ENCODE measurements at places on chromosomes 2 and 18. TPM values are rescaled to one million over a fixed set of nuclear protein-coding genes. Genes with fewer than 3 reads are reported as not detected.
A peak's percentile ranks its signal among the peaks of the same experiment; 100 is the strongest.

DNA sequence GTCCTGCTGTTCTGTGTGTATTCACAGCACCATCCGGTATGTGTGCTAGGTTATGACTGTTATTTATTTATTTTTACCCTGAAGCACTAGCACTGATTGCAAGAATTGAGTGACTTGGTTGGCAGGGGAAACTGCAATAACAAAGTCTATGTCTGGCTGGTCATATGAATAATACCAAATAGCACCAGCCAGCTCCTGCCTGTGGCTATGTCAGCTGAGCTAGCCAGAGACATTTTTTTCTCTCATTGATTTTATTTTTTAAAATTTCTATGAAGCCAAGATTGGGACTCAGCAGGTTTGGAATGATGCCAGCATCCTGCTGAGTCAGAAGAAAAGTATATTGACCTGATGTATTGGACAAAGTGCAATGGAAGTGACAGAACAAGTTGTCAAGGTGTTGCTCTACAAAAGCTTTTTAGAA is 188.5 kb upstream of the CDH2 start:
- H3K4me1 ChIP-seq: no peaks in the 10 kb centered on the region
- H3K27ac ChIP-seq: no peak overlapping the region
- H3K4me3 ChIP-seq: no peak overlapping the region

DNA sequence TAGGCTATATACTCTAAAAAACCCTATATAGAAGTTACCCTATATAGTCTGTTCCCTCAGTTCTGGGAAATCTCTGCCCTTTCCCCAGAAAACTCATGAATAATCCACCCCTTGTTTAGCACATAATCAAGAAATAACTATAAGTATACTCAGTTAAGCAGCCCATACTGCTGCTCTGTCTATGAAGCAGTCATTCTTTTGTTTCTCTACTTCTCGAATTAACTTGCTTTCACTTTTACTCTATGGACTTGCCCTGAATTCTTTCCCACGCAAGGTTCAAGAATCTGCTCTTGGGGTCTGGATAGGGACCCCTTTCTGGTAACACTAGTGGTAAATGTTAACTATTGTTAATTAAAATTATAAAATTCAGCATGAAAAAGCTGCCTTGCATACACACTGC is 17.4 kb upstream of the AP1S3 start:
- no peaks in the 10 kb centered on the region for H3K27me3 ChIP-seq
- H3K27ac ChIP-seq: no peak overlapping the region
- no peak for DNase-seq

DNA sequence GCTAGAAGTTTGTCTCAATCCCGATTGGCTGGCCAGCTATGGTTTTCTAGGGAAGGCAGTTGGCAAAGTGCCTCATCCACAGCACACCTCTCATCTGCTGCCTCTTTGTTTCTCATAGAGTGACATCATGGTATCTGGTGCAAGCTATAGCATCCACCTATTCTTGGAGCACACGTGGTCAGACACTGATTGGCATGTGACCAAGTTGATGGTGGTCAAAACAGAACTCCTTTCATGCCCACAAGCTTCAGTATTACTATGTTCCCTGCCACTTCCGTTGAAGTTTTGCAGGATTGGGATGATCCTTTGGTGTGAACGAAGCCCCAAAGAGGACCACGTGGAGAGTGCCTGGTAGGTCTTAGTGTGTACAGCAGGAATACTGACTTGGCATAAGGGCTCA is 28.8 kb downstream of the TTC32 start:
- H3K4me1 ChIP-seq: peaks cover 6% of the 10 kb centered on the region
- H3K27me3 ChIP-seq: peaks cover 3% of the 10 kb centered on the region
- H3K27ac ChIP-seq: no peak overlapping the region
- H3K4me3 ChIP-seq: no peak overlapping the region
- H3K36me3 ChIP-seq: no peaks in the 10 kb centered on the region

DNA sequence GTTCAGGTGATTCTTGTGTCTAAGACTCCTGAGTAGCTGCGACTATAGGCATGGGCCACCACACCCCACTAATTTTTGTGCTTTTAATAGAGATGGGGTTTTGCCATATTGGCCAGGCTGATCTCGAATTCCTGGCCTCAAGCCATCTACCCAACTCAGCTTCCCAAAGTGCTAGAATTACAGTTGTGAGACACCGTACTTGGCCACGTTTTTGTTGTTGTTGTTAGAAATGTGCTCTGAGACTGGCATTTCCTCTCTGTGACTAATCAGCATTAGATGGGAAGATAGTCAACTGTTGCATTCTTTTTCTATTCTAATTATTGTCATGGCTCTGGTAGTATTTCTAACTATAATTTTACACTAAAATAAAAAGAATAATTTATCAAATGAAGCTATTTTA is 191.7 kb downstream of the CAMKMT start:
- H3K27ac ChIP-seq: no peak overlapping the region
- no peaks in the 10 kb centered on the region for H3K27me3 ChIP-seq
- H3K4me3 ChIP-seq: no peak overlapping the region
- peak; percentile 69 for DNase-seq

DNA sequence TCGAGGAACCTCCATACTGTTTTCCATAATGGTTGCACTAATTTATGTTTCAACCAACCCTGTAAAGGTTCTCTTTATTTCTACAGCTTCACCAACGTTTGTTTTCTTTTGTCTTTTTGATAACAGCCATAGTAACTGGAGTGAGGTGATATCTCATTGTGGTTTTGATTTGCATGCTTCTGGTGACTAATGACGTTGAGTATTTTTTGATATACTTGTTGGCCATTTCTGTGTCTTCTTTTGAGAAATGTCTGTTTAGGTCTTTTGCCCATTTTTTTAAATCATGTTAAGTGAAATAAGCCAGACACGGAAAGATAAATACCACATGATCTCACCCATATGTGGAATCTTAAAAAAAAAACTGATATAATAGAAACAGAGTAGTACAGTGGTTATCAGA is 74.8 kb upstream of the SMIM21 start:
- peak; percentile 81 for DNase-seq
- no peaks in the 10 kb centered on the region for H3K36me3 ChIP-seq
- H3K27me3 ChIP-seq: no peaks in the 10 kb centered on the region
- H3K4me3 ChIP-seq: no peak overlapping the region
- no peak overlapping the region for H3K27ac ChIP-seq

- no peaks in the 10 kb centered on the region for H3K36me3 ChIP-seq
- no peaks in the 10 kb centered on the region for H3K27me3 ChIP-seq
- no peak overlapping the region for H3K4me3 ChIP-seq
- H3K4me1 ChIP-seq: no peaks in the 10 kb centered on the region
- no peak for DNase-seq
Measured at GRCh38 chr18:6954501-6954900, 163.1 kb downstream of the LAMA1 start.

GRCh38 chr2:1586923-1587840 is 157.1 kb downstream of the PXDN start:
- no peak overlapping the region for H3K4me3 ChIP-seq
- no peaks in the 10 kb centered on the region for H3K27me3 ChIP-seq
- peaks cover 37% of the 10 kb centered on the region for H3K4me1 ChIP-seq
- H3K36me3 ChIP-seq: no peaks in the 10 kb centered on the region
- DNase-seq: peak; percentile 48

- no peaks in the 10 kb centered on the region for H3K27me3 ChIP-seq
- H3K36me3 ChIP-seq: no peaks in the 10 kb centered on the region
- no peak for DNase-seq
- peak overlapping the region; percentile 28 for H3K27ac ChIP-seq
- no peak overlapping the region for H3K4me3 ChIP-seq
- peaks cover 37% of the 10 kb centered on the region for H3K4me1 ChIP-seq
Measured at GRCh38 chr2:207226671-207227061, 60.9 kb upstream of the KLF7 start.

Gene REG3A
- total RNA-seq: not detected

GRCh38 chr2:136377423-136378382 is 259.8 kb upstream of the CXCR4 start:
- no peak for DNase-seq
- H3K4me3 ChIP-seq: no peak overlapping the region
- no peak overlapping the region for H3K27ac ChIP-seq
- no peaks in the 10 kb centered on the region for H3K27me3 ChIP-seq
- no peaks in the 10 kb centered on the region for H3K36me3 ChIP-seq

Gene ASXL3
- 8.2 TPM for total RNA-seq

- peaks cover 10% of the 10 kb centered on the region for H3K4me1 ChIP-seq
- H3K4me3 ChIP-seq: no peak overlapping the region
- no peak overlapping the region for H3K27ac ChIP-seq
- H3K27me3 ChIP-seq: no peaks in the 10 kb centered on the region
Measured at GRCh38 chr2:101300164-101300563, 8.3 kb downstream of the RNF149 start.

DNA sequence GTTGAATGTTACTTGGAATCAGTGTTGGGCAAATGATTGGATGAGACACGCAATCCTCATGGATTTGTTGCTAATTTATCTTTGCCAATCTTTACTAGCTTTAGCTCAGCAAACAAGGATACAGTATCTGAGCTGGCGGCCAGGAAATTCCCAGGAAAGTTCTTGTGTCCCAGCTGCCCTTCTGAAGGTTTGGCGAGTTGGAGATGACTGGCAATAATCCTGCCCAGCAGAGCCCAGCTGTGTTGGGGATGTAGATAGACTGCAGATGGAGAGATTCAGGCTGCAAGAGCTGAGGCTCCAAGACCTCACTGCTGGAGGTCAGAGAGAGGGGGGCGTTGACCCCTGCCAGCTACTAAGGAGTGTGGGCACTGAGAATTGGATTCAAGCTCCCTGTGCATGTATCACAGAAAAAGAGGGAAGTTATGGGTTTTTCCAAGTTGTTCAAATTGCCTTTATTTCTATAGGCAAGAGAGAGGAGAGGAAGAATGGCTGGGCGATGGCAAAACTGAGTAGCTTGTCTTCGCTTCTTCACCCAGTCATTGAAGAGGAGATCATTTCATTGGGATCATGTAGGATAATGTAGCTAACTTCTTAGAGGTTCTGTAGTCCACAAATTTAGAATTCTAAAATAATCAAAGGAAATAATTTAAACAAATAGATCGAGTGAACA is 506.8 kb upstream of the LRATD1 start:
- no peak for DNase-seq
- H3K27me3 ChIP-seq: no peaks in the 10 kb centered on the region
- H3K4me1 ChIP-seq: no peaks in the 10 kb centered on the region
- H3K27ac ChIP-seq: no peak overlapping the region
- no peaks in the 10 kb centered on the region for H3K36me3 ChIP-seq

Gene MAB21L4
- 0.43 TPM for total RNA-seq

Gene CHMP3
- 81.1 TPM for total RNA-seq

GRCh38 chr2:226529556-226529955 is 270.1 kb downstream of the IRS1 start:
- no peaks in the 10 kb centered on the region for H3K36me3 ChIP-seq
- H3K27me3 ChIP-seq: no peaks in the 10 kb centered on the region
- H3K4me1 ChIP-seq: no peaks in the 10 kb centered on the region
- no peak for DNase-seq

Gene MAPK4
- total RNA-seq: not detected

DNA sequence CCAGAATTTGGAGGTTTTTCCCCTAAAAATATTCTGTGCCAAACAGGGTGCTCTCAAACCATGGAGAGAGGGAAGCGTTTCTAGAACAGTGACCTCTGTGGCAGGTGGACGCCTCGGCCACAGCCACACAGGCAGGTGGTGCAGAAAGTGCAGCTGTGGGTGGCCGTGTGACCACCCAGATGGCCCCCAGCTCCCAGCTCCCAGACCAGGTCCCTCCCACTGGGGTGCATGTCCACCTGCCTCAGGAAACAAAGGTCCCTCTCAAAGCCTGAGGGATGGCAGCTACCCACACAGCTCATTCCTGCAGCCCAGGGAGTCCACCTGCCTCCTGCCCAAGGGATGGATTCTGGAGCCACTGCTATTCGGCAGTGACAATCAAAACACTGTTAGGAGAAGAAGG is 74.5 kb upstream of the PXDN start:
- no peaks in the 10 kb centered on the region for H3K27me3 ChIP-seq
- no peak for DNase-seq
- H3K27ac ChIP-seq: no peak overlapping the region
- H3K4me1 ChIP-seq: peaks cover 28% of the 10 kb centered on the region
- H3K4me3 ChIP-seq: no peak overlapping the region

GRCh38 chr2:10957391-10957790 is 45.7 kb downstream of the KCNF1 start:
- no peak overlapping the region for H3K4me3 ChIP-seq
- no peak overlapping the region for H3K27ac ChIP-seq
- no peaks in the 10 kb centered on the region for H3K36me3 ChIP-seq
- no peak for DNase-seq

GRCh38 chr2:30527859-30528258 is 80.8 kb downstream of the LCLAT1 start:
- H3K4me3 ChIP-seq: no peak overlapping the region
- H3K36me3 ChIP-seq: no peaks in the 10 kb centered on the region
- no peak overlapping the region for H3K27ac ChIP-seq
- H3K4me1 ChIP-seq: no peaks in the 10 kb centered on the region
- no peak for DNase-seq
- H3K27me3 ChIP-seq: no peaks in the 10 kb centered on the region

Gene LCLAT1
- 17.5 TPM for total RNA-seq

- H3K27ac ChIP-seq: no peak overlapping the region
- H3K36me3 ChIP-seq: no peaks in the 10 kb centered on the region
- H3K4me1 ChIP-seq: peaks cover 5% of the 10 kb centered on the region
Measured at GRCh38 chr2:20232837-20233207, 7.9 kb upstream of the SDC1 start.

DNA sequence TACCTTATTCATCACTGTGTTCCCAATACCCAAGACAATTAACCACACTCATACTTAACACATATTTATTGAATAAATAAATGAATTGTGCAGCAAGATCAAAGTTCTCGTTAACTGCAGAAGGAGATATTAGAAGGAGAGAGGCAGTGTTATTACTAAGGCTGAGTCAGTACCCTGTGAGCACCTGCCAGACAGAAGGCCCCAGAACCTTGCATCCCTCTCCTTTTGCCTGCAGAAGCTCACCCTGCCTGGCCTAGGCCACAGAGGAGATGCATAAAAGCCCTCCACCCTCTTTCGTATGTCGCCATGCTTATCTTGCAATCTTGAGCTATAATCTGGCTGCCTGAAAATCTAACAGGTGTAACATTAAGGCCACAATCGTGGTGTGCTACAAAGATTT is 20.5 kb upstream of the RNF149 start:
- H3K36me3 ChIP-seq: no peaks in the 10 kb centered on the region
- H3K4me3 ChIP-seq: no peak overlapping the region
- no peak overlapping the region for H3K27ac ChIP-seq
- no peak for DNase-seq
- H3K4me1 ChIP-seq: peaks cover 20% of the 10 kb centered on the region
- H3K27me3 ChIP-seq: no peaks in the 10 kb centered on the region

Gene NCKAP5
- total RNA-seq: 2.7 TPM

- no peaks in the 10 kb centered on the region for H3K36me3 ChIP-seq
- H3K27ac ChIP-seq: no peak overlapping the region
- no peak overlapping the region for H3K4me3 ChIP-seq
- H3K27me3 ChIP-seq: no peaks in the 10 kb centered on the region
- no peak for DNase-seq
- no peaks in the 10 kb centered on the region for H3K4me1 ChIP-seq
Measured at GRCh38 chr2:79977792-79978191, 326.8 kb downstream of the LRRTM1 start.

Gene AFTPH
- 15.7 TPM for total RNA-seq

GRCh38 chr2:199922856-199923255 is 11.8 kb downstream of the C2orf69 start:
- no peak overlapping the region for H3K4me3 ChIP-seq
- peaks cover 19% of the 10 kb centered on the region for H3K36me3 ChIP-seq
- no peaks in the 10 kb centered on the region for H3K4me1 ChIP-seq
- no peaks in the 10 kb centered on the region for H3K27me3 ChIP-seq
- no peak for DNase-seq
- H3K27ac ChIP-seq: no peak overlapping the region

Gene BARD1
- total RNA-seq: 15.5 TPM

Data from astrocyte (in vitro differentiated cells and primary cell).